ENCODE measurements at places on chromosomes 1 and 21. TPM values are rescaled to one million over a fixed set of nuclear protein-coding genes. Genes with fewer than 3 reads are reported as not detected.

DNA sequence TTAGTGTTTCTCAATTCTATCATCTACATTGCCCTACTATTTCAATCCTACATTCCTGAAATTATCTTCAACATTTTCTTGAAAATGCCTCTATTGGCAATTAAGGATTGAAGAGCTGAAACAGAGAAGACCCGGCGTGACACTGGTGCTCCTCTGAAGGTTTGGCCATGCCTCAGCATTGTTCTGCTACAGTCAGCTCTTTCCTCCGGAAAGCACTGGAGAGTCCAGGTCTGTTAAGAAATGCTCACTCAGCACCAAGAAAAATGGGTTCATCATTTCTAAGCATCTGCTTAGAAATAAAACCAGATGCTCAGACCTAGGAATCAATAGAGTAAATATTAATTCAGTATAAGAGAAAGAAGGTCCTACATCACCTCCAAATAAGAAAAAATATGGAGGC lies 58.8 kb downstream of the WARS2 start:
- no peaks in the 10 kb centered on the region for H3K4me1 ChIP-seq
- H3K4me3 ChIP-seq, result no peak overlapping the region
- no peaks in the 10 kb centered on the region for H3K36me3 ChIP-seq
- DNase-seq, result no peak
- H3K27ac ChIP-seq, result no peak overlapping the region
- H3K27me3 ChIP-seq, result no peaks in the 10 kb centered on the region

ENAH gene
- total RNA-seq, result 0.53 TPM

FMO2 gene
- not detected for total RNA-seq

DNA sequence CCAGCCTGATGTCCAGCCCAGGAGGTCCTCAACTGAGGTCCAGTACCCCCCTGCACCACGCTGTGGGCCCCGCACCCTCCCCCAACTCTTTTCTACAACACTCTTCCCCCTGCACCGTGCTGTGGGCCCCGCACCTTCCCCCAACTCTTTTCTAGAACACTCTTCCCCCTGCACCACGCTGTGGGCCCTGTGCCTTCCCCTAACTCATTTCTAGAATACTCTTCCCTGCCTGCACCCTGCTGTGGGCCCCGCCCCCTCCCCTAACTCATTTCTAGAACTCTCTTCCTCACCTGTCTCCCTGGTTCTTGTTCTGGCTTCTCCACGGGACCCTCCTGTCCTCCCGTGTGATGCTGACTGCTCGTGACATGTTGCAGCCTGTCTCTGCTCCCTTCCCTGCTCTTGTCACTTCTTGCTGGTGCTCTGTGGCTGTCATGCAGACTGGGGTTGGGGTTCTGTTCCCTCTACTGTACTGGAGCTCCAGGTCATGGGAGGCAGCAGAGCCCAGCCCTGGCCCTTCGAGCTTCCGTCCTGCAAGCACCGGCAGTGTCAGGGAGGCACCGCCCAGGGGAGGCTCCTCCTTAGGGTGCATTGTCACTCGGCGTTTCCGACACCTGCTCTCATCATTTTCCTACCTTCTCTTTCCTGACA lies 160.1 kb upstream of the COL6A1 start:
- H3K4me3 ChIP-seq, result no peak overlapping the region
- no peaks in the 10 kb centered on the region for H3K27me3 ChIP-seq
- peaks cover 9% of the 10 kb centered on the region for H3K4me1 ChIP-seq
- H3K27ac ChIP-seq, result no peak overlapping the region
- no peak for DNase-seq
- H3K36me3 ChIP-seq, result no peaks in the 10 kb centered on the region

DNA sequence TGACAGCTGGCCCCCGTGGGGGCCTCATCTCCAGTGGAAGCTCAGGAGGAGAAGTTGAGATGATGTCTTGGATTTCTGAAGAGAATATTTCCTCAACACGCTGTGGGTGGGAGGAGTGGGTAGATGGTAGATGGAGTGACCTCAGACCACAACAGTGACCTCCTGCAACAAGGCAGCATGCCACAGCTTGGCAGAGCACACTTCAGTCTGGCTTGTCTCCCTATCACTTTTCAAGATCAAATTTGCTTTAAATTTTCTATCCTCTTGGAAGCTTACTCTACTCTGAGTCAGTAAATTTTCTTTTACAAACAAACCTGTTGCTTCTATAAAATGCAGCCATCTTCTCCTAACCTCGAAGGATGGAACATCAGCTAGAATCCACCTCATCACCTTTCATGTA lies 59.7 kb downstream of the NTPCR start:
- DNase-seq, result no peak
- H3K27me3 ChIP-seq, result no peaks in the 10 kb centered on the region
- no peak overlapping the region for H3K27ac ChIP-seq
- H3K36me3 ChIP-seq, result no peaks in the 10 kb centered on the region
- no peaks in the 10 kb centered on the region for H3K4me1 ChIP-seq
- no peak overlapping the region for H3K4me3 ChIP-seq

CEP104 gene
- 45.0 TPM for total RNA-seq

CELA2A gene
- not detected for total RNA-seq
